KBM-7 (cell line): ENCODE measurements at places on chromosomes 6 and 20.

DNA sequence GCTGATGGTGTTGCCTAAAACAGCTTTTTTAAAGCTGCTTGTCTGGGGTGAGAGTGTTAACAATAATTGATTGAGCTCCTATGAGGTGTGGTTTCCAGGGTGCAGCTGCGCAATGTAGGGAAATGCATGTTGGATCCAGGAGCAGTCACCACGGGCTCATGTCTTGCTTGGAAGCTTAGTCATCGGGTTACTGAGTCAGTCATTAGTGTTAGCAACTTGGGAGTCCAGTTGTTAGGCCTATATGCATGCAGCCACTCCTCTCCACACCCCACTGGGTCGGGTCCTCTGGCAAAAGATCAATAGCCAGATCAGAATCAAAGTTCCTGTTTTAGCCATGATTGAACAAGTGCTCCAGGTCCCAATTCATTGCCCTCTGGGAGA lies 271.7 kb upstream of the CHD6 start:
- DNase-seq: no peak

DNA sequence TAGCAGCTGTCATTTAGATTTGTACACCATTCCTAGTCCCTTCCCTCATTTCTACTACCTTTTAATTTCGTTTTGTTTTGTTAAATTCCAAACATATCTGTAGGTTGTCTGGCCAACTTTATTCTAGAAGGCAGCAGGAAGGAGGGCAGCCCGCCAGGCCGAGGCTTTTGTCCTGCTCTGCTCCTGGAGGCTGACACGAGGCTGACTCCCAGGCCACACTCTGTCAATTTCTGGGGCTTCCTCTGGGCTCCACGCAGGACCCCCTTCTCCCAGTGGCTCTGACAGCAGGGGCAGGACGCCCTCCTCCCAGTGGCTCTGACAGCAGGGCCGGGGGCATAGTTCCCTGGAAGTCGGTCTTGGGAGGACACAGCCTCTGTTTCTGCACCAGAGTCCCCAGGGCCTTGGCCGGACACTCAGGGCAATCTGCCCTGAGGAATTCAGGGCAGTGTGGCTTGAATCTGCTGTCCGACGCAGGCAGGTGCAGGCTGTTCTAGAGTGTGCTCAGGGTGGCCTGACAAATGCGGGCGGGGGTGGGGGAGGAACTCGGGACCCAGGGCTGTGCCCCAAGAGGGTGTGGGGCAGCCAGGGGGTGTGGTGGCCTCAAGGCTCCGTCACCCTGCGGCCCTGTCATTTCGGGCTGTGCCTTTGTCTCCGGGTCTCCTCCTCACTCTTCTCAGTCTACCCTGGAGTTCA lies 11.8 kb downstream of the SMOC2 start:
- no peak for DNase-seq

DNA sequence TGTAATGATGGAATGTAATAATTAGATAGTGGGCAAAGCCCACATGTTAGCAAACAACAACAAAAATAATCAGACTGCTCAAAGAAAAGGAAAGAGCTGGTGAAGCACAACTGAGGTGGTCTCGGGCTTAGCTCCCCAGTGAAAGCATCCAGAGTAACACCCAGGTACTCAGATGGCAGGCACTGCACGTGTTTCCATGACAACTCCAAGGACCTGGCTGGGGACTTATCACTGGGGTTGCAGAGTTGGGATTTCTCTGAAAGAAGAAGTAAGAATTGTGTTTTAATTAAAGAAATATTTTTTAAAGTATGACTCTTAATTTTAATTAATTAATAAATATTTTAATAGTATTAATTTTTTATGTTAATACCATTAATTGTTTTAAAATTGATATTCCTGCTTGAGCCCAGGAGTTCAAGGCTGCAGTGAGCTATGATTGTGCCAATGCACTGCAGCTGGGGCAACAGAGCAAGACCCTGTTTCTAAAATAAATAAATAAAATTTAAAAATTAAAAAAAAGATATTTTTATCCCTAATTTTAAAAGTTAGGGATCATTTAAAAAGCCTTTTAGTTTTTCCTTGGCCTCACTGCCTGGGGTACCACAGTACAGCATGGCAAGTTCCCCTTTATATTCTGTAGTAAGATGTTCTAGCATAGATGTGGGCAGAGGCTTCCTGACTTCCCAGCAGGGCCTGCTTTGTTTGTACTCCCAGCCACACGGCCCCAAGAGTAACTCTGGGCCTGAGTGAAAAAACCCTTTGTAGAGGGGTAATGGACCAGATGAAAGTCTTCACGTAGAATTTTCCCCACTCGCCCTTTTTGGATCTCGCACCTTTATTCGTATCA lies 42.2 kb upstream of the UST start:
- DNase-seq: no peak

- no peak for DNase-seq
These were observed 113.5 kb upstream of the SGK1 start for GRCh38 chr6:134431421-134431859.

- DNase-seq: peak; percentile 30
These were observed 89.1 kb downstream of the PREX1 start for GRCh38 chr20:48738399-48739304.

DNA sequence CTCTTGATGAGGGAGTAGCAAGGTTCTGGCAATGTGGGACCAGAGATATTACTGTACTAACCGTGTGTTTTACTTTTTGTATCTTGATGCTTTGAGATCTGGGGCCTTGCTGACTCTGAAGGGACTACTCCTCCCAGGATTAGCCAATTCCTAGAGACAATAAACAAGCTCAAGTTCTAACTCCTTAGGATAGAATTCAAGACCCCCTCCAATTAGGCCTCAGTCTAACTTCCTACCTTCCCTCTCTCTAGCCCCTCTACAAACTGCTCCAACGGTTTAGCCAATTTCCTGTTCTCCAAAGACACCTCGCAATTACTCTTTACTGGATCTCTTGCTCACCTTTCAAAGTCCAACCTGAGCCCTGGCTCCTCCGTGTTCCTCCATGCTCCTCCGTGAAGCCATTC lies 158.7 kb upstream of the JARID2 start:
- no peak for DNase-seq

GRCh38 chr6:43748765-43749164 lies 21.2 kb upstream of the VEGFA start:
- DNase-seq: no peak

DNA sequence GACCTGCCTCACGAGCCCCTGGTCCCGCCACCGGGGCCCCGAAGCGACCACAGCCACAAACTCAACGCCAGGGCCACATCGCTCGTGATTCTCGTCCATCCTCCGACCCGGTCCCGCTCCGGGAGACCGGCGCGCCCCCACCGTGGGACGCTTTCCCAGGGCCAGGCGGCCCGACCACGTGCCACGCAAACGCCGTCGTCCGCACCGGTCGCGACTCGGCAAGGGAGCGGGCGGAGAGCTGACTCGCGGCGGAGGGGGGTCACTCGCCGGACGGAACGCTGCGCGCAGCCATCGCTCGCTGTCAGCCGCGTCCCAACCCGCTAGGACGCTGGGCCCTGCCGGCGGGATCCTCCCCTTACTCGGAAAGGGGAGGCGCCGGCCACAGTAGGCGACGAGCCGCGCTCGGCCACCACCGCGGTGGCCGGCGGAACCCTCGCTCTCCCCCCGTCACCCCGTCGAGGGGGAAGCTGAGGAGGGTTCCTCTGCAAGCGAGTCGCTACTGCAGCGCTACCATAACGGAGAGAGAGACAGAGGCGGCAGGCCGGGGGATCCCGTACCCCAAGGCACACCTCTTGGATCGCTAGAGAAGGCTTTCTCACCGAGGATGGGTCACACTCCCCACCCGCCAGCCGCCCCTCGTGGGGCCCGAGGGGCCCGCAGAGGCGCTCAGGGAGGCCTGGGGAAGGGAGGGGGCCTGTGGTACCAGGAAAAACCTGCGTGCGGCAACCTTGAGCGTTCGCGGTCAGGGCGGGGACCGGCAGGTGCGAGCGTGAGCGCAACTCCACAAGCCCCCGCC lies 511.8 kb upstream of the ZNF337 start:
- no peak for DNase-seq

DNA sequence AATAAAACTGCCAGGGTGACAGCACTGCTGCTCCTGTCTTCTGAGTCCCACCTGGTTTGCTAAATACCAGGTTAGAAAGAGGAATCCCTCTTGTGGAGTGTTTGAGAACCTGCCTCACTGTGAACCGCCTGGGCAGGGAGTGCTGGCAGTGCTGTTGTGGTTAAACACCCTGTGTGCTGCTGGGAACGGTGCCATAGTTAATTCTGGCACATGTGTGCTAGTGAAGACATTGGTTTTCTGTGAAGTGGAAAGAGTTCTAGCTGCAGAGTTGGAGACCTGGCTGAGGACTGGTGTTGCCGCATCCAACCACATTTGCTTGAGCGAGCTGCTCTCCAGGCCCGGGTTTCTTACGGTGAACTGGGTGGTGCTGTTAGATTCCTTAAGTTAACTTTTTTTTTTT lies 72.7 kb downstream of the IGF2R start:
- peak; percentile 11 for DNase-seq

GRCh38 chr6:143878272-143878760 lies 14.0 kb downstream of the ZC2HC1B start:
- no peak for DNase-seq

- DNase-seq: no peak
These were observed 326.7 kb upstream of the CNR1 start for GRCh38 chr6:88492824-88493223.

DNA sequence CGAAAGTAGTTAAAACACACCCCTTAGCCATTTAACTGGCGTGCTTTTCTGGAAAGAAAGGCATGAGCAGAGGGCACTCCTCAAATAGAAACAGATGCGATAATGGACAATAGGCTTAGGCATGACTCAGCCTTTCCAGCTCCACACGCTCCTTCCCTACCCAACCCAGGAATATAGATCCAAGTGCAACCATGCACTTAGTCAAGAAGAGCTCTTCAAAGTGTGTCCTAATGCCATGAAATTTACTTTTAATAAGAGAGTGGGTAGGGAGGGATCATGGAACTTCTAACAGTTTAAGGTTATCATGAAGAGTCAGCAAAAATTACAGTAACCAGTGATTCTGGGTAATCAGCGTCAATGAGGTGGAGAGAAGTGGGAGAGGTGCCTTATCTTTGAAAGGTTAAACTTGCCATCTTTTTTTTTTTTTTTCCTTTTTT lies 2.4 kb upstream of the EFHC1 start:
- no peak for DNase-seq

- DNase-seq: peak; percentile 74
These were observed 23.6 kb downstream of the BCL2L1 start for GRCh38 chr20:31698803-31699718.

DNA sequence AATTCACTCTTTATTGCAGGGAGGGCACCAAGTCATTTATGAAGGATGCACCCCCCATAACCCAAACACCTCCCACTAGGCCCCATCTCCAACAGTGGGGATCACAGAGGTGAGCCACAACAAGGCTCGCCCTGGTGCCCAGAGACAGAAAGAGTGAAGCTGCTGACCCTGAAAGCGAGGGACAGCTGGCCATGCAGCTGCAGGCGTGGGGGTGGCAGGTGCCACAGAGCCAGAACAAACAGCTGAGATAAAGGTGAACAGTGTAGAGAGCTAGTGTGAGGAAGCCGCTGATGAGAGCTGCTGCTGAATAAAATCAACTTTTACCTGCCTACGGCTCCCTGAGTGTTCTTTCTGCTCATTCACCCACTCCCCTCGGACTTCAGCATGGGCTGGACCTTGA lies 18.8 kb upstream of the RGS17 start:
- DNase-seq: no peak

GRCh38 chr6:62285612-62286469 lies at the start of gene KHDRBS2:
Gene KHDRBS2, minus strand, starts transcription at chr6:62286225.
- DNase-seq: peak; percentile 95

DNA sequence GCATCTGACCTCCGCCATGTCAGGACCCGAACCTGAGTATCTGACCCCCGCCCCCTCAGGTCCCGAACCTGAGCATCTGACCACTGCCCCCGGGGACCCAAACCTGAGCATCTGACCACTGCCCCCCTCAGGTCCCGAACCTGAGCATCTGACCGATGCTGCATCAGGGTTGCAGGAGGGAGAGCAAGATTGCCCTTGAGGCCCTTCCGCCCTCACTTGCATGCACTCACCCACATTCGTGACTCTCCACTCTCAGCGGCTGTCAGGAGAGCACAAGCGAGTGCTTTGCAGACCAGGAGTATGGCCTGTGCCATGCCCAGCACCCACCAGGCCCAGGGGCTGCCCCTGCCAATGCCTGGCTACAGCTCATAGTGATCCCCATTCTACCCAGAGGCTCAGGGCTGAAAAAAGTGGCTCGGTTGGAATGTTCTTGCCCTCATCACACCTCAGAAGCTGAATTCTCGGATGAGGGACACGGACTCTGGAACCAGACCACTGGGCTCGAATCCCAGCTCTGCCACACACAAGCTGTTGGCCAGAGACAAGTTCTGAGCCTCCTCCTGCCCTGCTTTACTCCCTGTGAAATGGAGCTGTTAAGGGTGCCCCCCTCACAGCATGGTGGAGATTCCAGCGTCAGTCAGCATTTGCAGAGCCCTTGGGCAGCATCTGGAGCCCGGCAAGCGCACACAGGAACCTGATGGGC lies 82.1 kb downstream of the DLL1 start:
- DNase-seq: no peak
